GM23248 (cell line): ENCODE measurements at places on chromosomes 16 and 17.

DNA sequence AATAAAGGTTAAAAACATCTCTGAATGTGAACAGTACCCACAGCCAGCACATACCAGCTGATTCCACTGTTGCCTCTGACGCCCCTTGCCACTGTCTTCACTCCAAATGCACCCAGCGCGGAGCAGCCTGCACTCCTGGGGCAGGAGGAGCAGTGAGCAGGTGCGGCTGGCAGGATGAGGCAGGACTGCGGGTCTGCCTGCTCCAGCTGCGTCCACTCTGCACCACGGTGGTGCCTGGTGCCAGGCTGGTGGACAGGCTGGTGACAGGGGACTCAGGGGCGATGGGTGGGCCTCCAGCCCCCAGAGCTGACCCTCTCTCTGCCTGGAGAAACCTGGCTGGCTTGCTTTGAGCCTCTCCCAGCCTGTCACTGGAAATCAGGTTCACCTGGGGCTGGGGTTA is 9.4 kb downstream of the RAB40B start:
- no peak for DNase-seq

- DNase-seq: no peak
Observed at GRCh38 chr16:84036982-84037425, 5.6 kb downstream of the SLC38A8 start.

GRCh38 chr17:33804401-33804800 is 450.7 kb upstream of the CCL2 start:
- DNase-seq: no peak

GRCh38 chr16:69435977-69436820 is 11.8 kb downstream of the CYB5B start:
- DNase-seq: no peak

GRCh38 chr17:2253768-2254406 is 49.7 kb downstream of the SMG6 start:
- no peak for DNase-seq

- DNase-seq: no peak
Observed at GRCh38 chr16:24887472-24887871, 41.7 kb downstream of the SLC5A11 start.

DNA sequence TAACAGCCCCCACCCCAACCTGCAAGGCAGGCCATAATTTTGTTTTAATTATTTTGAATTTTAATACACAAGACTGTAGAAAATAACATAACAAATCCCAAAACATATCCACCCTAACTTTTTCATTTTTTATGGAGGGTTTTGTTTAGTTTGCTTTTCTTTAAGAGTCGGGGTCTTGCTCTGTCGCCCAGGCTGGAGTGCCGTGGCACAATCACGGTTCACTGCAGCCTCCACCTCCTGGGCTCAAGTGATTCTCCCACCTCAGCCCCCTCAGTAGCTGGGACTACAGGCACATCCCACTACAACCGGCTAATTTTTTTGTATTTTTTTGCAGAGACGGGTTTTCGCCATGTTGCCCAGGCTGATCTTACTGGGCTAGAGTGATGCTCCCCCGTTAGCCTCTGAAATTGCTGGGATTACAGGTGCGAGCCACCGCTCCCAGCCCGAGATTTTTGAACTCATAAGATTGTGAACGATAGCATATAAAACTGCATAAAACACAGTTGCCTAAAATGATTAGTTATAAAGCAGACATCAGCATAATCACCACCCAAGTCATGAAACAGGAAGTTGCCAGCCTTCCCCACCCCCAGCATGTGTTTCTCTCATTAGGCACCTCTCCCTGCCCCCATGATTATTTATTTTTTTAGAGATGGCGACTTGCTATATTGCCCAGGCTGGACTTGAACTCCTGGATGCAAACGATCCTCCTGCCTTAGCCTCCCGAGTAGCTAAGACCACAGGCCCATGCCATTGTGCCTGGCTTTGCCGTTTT is 13.6 kb upstream of the DOC2B start:
- DNase-seq: no peak

DNA sequence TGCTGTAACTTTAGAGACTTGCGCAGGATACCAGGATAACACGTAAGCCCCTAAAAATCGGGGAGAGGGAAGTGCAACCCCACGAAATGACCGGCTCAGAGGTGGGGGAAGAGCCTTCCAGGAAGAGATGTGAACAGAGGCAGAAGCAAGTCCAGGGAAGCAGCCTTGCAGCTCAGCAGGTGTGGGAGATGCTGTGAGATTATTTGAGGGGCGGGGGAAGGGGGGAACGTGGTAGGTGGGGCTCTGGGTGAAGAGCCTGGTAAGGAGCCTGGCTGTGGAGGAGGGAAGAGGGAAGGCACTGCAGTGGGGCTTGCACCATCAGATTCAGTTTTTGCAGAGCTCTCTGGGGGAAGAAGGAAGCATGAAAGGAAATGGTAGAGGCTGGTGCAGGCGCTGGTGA is 95.4 kb upstream of the CACNG5 start:
- DNase-seq: no peak

- no peak for DNase-seq
Observed at GRCh38 chr16:65965628-65966027, 400.9 kb upstream of the CDH5 start.

DNA sequence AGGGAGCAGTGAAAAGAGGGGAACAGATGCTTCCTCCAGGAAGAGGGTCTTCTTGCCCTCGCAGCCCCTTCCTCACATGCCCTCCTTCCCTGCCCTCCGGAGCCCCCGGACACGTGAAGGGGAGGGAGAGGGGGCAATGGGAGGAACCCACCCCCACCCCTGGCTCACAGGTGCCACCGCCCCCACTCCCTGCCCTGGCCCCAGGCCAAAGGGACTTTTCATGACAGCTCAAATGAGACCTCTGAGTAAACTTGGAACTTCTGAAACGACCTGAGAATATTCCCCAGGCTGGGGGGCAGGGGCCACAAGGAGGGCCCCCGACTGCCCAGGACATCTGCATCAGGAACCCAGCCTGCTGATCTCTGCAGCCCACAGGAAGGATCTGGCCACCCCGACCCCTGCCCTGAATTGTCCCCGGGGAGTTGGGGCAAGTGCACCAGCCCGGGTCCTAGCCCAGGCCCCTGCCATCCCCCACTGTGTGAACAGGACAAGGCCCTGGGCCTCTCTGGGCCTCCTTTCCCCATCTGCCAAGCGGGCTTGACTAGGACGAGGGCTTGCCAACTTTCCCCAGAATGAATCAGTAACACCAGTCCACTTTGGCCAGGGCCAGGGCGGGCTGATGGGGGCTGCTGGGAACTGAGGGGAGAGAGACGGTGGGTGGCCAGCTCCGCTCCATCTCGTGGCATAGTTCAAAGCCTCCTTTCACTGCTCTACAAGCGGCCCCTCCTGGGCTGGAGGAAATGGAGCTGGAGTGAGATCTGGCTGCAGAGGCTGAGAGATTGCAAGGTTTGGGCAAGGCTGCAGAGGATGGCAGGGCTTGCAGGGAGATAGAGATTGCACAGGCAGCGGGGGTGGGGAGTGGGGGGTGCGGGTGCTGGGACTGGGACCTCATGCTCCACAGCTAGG is 3.8 kb downstream of the IL21R start:
- DNase-seq: peak; percentile 69

- peak; percentile 79 for DNase-seq
Observed at GRCh38 chr16:55370762-55371482, 46.9 kb downstream of the IRX6 start.

DNA sequence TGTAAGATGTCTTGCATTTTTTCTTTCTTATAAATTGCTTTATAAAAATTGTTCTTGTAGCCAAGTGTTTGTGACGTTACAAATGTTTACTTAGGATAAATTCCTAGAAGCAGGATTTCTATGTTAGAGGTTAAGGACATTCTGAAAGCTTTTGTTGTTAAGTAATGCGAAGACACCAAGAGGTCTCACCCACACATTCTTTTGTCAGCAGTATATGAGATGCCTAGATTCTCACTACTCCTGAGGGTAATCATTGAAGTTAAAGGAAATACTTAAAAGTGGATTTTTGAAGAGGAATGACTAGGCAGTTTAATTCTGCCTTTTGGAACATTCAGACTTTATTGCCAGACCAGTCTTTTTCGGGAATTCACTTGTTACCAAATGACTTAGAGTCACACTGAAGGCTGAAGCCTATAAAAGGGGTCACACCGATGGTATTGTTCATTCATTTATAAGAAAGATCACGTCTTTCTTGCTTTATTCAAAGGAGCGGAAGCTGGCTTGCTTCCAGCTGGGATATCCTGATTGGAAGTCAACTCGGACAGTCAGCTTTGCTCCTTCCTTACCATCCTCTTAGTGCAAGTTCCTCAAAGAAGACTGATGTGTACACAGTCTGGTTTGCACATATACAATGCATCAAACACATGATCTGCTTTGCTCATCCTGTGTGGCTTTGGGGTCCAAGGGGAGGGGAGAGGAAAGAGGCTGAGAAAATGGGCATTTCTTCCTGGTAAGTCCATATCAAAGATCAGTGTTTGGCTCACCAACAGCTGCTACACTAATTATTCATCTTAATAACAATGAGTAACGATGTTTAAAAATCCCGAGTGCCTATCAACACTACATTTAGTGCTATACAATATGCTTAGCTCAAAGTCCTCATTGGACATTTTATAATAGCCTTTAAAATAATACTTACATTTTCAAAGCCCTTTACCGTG is 160.0 kb downstream of the MAP2K6 start:
- peak; percentile 21 for DNase-seq
